HL-60 (cell line): ENCODE measurements at places on chromosomes 6 and 20.

DNA sequence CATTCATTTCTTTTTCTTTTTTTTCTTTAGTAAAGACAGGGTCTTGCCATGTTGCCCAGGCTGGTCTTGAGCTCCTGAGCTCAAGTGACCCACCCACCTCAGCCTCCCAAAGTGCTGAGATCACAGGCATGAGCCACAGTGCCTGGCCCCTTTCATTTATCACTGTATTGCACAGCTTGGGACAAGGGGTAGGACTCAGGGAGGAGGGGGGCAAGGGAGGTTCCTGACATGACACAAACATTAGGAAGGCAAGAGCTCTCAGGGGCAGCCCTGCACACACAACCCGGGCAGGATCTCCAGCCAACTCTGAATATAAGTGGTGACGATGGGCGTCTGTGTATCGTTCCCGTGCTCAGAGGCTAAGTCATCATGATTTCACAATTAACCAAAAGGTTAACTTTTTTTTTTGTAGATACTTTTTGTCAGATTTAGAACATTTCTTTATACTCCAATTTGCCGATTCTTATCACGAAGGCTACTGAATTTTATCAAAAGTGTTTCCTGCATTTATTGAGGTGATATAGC is 19.9 kb downstream of the SLC2A4RG start:
- DNase-seq: no peak

DNA sequence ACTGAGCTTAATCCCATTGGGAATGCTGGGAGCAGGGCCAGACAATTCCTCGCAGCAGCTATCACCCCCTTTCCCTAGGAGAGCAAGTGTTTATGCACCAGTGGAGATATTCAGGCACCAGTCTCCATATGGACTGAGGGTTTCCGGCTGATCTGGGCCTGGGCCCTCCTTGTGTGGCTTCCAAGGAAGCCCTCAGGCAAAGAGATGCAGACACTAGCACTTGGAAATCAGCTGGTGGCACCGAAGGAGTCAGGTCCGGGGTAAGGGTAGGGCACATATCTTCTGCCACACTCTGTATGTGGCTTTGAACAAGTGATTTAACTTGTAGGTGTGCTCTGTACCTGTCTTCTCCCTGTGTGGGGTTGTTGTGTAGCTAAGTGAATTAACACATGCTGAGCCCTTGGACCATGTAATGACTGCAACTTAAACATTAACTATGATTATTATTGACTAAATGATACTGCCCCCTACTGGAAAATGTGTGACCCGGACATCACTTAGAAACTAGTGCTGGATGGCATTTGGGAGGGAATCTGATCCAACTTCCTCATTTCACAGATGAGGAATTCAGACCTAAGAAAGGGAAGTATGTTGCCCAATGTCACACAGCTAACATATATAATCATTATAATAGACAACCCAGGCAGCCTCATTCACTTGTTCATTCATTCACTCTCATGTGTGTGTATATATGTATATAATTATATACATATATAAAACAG is 19.3 kb upstream of the WFDC2 start:
- DNase-seq: peak; percentile 90

GRCh38 chr6:5204376-5204775 is 56.4 kb downstream of the LYRM4 start:
- DNase-seq: peak; percentile 47

DNA sequence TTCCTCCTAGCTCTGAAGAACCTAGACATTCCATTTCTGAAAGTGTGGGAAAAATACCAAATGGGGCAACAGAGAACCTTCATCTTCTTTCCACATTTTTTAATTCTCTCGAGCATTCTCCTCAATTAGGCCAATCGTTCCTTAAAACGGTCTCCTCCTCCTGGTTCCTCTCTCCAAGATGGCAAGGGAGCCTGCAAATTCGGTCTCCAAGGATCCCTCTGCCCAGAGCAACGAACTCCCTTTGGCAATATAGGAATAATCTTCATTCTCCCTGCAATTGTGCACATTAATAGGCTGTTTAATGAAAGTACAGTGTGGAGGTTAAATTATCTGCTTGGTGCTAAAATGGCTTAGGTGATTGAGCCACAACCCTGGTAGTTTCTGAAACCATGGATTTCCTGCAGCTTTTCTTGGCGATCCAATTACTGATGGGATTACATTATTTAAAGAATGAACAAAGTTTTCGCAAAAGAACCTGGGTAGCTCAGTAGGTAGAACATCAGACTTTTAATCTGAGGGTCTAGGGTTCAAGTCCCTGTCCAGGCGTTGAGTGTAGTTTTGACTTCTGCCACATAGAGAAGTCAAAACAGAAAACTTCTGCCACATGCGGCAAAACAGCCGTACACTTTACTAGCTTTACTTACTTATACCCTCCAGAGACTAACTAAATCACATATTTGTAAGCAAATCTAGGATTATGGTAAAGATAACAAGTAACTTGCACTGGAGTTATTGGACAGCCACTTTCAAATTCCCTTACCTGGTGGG is 102.9 kb upstream of the ZNF184 start:
- no peak for DNase-seq

GRCh38 chr6:156957931-156958547 is 180.9 kb downstream of the ARID1B start:
- DNase-seq: no peak

DNA sequence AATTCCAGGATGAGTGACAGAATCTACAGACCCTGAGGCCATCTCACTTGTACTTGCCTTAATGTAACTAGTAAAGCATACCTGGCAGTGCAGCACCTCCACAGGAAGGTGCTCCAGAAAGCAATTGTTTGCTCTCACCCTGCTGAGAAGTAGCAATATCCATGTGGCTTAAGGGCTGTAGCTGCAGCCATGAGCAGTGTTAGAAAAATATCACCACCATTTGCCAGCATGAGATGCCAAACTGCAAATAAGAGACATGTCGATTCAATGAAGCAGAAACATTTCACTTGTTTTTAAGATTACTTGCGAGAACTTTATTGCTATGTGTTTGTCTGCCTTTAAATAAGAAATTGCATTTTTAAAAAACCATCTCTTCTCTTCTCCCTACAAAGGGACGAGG is 151.5 kb downstream of the PRL start:
- DNase-seq: no peak

DNA sequence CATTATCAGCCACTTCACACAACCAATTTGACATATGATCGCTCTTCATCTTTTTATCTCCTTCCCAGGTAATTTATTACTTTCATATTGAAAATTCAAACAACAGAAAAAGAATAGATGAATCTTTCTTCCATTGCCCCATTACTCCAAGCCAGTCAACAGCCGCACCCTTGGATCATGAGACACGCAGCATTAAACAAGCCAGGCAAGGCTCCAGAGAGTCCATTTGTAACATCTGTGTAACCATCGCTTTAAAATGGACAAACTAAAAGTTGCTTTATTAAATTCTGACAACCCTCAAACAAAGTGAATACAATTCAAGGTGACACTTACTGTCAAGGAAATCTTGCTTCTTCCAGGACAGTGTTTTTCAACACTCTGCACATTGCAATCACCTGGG is 200.3 kb downstream of the EPM2A start:
- DNase-seq: no peak

GRCh38 chr6:44569931-44570385 is 182.5 kb downstream of the CDC5L start:
- DNase-seq: peak; percentile 83

DNA sequence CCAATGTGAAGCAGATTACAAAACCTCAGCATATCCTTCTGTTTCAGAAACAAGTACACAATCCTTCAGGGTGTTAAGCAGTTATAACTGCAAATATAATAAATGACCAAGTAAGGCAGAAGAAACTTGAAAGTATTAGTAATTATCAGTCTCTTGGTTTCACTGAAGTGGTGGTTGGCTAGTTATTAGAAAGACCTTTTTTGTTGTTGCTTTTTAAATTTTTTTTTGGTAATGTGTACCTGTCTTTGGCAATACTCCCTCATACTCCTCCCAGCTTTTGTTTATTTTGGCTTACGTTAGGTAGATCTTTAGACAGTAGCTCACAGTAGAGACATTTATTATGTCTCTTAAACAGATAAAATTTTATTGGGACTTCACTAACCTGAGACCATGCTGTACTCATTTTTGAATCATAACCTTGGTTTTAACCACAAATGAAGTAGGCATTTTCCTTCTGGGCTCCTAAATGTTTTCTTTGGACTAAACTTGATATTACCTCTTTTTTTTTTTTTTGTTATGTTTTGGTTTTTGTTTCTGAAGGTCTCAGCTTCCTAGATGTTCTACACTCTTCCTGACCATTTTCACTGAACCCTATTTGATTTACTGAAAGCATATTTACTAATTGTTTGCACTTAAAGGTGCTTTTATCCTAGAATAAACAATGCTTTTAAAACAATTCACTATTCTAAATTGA is 6.4 kb downstream of the CD2AP start:
- DNase-seq: no peak

- DNase-seq: no peak
Observed at GRCh38 chr6:117521791-117522502, 39.5 kb downstream of the DCBLD1 start.

DNA sequence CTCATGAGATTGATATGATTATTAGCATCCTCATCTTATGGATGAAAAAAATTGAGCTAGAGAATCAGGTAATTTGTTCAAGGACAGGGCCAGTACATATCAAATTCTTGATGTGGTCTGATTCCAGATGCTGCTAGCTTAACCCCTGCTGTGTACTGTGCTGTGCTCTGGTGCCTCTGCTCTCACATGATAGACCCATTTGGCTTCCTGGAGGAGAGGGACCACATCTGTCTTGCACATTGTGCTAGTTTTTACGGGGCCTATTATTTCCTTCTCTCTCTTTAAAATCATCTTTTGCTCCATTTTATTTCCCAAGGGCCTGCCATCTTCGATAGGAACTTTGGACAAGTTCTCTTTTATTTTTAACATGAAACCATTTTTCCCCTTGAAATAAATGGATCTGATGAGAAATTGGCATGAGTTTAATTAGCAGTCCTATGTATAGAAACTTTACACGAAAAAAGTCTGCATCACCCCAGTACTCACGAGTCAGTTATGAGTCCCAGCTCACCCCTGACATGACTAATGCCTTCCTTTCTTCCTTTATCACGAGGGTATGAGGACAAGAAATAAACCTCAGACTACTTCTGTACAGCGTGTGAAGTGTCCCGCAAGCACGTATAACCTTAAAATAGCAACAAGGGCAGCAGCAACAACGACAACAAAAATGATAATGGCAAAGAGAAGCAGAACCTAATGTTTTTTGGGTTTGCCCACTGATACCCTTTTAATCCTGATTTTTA is 26.5 kb downstream of the CD109 start:
- DNase-seq: no peak

GRCh38 chr6:161128680-161129196 is 137.2 kb downstream of the MAP3K4 start:
- no peak for DNase-seq

DNA sequence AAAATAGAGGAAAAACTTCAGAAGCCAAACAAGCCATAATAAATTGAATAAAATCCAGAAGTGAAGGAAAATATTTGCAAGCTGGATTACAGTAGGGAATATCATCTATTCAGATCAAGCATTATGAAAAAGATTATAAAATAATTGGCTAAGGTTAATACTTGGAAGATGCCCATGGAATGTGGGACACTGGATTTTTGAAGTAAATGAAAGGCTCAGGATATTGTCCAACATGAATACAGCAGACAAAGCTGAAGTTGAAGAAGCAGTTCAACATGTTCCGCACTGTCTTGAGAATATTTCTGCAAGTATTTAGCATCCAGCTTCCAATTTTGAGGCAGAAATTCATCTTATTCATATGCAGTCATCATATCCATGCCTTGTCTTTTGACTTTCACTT is 1278.4 kb upstream of the GJE1 start:
- no peak for DNase-seq

DNA sequence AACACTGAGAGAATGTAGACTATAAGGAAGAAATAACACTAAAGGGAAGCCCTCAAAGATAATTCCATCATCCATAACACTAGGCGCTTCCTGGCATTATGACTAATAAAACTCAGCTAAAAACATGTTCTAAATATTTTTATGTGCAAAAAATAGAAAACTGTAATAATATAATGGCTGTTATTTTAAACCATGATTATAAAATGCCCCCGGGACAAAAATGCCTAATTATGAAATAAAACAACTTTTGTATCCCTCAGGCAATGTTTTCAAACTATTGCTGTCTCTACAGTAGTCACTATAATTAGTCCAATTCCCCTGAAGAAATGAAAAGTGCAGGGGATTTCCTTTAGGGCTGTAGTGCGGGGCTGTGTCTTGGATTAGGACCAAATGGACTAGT is 242.4 kb downstream of the RNF144B start:
- DNase-seq: no peak

- DNase-seq: peak; percentile 38
Observed at GRCh38 chr6:292506-293192, 362 bp downstream of the DUSP22 start.

GRCh38 chr6:160124007-160124406 is 2.4 kb downstream of the SLC22A1 start:
- no peak for DNase-seq

- no peak for DNase-seq
Observed at GRCh38 chr20:4721719-4722118, at the start of gene PRND. PRND (plus strand) TSS chr20:4721909; CDS start chr20:4724552, 2,643 bp downstream.

- no peak for DNase-seq
Observed at GRCh38 chr6:3524456-3524855, 67.6 kb upstream of the SLC22A23 start.

DNA sequence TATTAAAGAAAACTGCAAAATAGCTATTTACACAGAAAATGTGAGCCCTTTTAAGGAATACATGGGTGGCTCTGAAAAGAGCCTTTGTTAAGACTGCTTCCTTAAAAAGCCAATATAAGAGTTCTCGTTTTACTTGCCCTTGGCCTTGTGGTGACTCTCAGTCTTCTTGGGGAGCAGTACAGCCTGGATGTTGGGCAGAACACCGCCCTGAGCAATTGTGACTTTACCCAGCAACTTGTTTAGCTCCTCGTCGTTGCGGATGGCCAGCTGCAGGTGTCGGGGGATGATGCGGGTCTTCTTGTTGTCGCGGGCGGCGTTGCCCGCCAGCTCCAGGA is 111.5 kb downstream of the HFE start:
- DNase-seq: no peak

DNA sequence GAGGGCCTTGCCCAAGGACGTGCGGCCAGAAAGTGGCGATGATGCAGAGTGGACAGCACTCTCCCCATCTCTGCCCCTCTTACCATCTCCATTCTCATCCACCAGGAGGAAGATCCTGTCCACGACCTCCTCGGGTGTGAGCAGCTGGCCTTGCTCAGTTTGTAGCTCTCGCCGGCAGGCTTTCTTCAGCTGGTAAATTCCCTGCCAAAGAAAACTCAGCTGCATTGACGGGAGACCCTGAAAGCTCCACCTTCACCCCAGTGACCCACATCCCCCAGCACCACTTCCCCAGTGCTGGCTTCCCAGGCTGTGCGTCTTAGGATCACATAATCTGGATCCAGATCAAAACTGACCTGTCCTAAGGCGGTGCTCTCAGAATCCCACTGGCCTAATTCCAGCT is 9.2 kb downstream of the GUCA1B start:
- no peak for DNase-seq

GRCh38 chr6:84825461-84825860 is 61.1 kb upstream of the TBX18 start:
- no peak for DNase-seq

- DNase-seq: peak; percentile 96
Observed at GRCh38 chr6:106448000-106448426, 87.5 kb downstream of the CRYBG1 start.
